ENCODE measurements at places on chromosomes 5 and 9.

GRCh38 chr5:60803712-60804111 is 40.4 kb downstream of the ELOVL7 start:
- DNase-seq, result no peak

DNA sequence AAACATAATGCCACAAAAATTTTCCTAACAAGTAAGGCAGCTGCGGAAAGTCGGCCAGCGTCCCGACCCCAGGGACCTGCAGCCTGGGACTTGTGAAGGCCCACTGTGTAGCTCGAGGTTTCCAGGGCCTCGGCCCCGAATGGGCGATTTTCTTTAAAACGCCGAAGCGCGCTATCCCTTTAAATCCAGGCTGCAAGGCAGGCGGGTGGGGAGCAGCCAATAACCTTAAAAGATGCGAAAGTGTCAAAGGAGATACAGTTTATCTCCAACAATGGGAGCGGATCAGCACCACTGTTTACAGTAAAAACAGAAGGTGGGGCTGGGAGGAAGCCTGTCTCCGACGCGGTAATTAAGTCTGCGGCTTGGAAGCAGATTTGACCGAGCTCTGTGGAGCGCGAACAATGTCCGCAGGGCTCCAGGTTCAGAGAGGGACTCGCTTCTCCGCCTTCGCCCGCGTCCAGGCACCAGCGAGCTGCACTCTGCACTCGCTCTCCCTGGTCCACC is 1.7 kb upstream of the ZSWIM6 start:
- no peak for DNase-seq

DNA sequence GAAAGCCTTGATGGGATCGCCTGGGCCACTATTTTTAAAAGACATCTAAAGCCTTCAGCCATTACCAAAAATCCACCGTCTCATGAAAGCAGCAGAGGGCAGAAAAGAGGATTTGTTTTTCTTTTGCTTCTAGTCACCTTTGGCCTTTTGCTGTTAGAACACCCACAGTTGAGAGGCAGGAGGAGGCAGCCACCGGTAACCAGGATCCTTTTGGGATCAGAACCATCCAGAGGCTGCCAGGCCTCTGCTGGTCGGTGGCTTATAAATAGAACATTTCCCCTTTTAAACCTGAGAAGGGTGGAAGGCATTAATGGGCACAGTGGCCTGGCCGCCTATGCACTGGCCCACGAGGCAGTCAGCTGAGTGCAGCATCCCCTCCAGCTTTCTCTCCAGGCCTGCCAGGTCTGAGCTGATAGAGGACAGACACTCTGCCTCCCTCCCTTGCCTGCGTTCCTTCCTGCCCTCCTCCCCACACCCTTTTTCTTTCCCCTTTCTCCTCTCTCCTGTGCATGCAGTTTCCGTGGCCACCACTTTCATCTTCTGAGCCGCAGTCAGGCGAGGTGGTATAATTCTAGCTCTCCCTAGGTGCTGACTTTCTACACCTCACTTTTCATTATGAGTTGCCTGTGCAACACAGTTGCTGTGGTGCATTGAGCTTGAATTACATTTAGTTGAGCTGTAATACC is 253.4 kb downstream of the ARHGAP26 start:
- no peak for DNase-seq

- no peak for DNase-seq
Measured at GRCh38 chr5:16483361-16483760, 17.8 kb upstream of the ZNF622 start.

- DNase-seq, result no peak
Measured at GRCh38 chr9:137076636-137077009, 694 bp upstream of the UAP1L1 start.

- DNase-seq, result peak; percentile 55
Measured at GRCh38 chr5:143968071-143968878, 156.3 kb downstream of the HMHB1 start.

- DNase-seq, result no peak
Measured at GRCh38 chr5:107564931-107565372, 105.8 kb downstream of the EFNA5 start.

GRCh38 chr5:23314827-23315226 is 192.6 kb upstream of the PRDM9 start:
- DNase-seq, result peak; percentile 61

GRCh38 chr5:5217371-5217770 is 77.2 kb downstream of the ADAMTS16 start:
- DNase-seq, result no peak

DNA sequence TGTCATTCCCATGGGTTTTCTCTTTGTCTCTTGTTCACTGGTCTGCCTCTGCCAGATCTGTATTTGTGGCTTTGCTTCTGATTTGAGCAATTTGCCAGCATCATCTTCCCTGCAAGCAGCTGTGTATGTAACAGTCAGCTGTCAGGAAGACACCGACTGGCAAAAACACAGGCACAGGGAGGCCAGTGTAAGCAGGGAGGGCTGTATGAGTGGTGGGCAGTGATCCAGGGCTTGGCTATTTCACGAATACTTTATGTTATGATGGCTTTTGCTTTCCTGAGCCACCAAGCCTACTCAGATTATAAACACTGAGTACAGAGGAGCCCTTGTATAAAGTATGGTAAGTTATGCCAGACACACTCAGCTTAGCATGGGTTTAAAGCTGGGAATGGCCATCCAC is 11.6 kb downstream of the BNIP1 start:
- DNase-seq, result no peak

DNA sequence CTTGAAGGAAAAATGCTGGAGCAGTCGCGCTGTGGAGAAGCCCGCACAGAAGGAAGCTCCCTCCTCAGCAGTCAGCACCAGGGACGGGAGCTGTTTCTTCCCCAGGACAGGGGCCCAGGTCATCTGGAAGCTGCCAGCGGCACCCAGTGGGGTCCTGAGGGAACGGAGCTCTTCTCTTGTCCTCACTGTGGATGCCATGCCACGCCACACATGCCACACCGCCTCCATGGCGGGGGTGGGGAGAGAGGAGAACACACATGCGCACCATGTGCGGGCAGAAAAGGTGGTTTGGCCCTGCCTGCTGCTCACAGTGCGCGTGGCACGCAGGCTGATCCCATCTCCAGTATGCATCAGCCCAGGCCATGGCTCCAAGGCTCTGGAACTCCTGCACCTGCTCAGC is 41.7 kb upstream of the ZNF354B start:
- DNase-seq, result no peak

DNA sequence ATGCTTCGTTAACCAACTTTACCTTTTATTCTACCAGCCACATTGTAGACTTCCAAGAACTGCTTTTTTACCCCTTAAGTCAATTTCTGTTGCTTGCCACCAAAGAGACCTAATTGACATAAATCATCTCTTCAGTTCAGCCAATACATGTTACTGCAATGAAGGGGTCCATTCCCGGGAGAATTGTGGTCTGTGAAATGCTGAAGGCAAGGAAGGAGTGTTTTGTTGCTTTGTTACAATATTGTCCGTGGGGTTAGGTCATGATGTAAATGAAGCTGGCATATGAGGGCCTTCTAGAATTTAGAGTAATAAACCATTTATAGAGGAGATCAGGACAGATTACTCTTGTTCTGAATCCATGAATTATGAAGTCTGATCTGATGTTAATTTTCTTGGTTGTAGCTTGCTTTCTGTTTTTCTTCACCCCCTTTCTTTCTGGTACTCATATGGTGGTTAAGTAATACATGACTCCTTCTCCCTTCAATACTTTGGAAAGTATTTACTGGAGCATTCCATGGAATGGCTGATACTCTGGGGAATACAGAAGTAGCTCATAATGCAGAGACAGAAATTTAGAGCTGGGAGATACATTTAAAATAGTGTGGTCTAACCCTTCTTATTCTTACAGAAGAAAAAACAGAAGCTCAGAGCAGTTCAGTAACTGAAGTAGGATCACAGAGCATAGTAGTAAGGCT is 297.0 kb upstream of the CLINT1 start:
- no peak for DNase-seq

DNA sequence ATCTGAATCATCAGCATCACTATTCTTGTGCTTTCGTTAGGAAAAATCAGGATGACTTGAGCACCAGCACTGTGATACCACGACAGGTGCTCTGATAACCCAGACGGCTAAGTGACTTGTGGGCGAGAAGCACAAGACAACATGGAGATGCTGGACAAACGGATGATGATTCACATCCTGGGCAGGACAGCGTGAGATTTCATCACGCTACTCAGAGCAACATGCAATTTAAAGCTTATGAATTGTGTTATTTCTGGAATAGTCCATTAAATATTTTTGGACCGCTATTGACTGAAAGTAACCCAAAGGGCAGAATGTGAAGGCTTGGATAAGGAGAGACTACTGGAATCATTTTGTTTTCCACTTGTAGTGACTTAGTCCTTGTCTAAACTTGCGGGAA is 114.8 kb upstream of the DAPK1 start:
- DNase-seq, result peak; percentile 39

- peak; percentile 63 for DNase-seq
Measured at GRCh38 chr9:72856972-72857623, 95.8 kb downstream of the ALDH1A1 start.

- DNase-seq, result no peak
Measured at GRCh38 chr5:68292316-68292715, 76.8 kb downstream of the PIK3R1 start.

DNA sequence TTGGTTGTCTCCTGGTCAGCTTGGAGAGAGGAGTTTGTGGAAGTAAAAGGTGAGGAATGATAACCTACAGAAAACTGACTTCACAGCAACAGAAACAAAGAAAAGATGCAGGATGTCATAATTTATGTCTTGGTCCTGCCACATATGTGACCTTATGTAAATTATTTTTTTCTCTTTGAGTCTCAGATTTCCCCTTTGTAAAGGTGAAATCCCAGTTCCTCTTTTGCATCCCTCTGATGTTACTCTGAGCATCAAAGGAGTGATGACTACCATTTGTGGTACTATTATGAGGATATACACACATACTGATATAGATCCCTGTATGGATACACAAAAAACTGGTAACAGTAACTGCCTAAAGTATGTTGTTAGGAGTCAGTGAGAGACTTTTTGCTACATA is 1.4 kb upstream of the THG1L start:
- DNase-seq, result no peak

DNA sequence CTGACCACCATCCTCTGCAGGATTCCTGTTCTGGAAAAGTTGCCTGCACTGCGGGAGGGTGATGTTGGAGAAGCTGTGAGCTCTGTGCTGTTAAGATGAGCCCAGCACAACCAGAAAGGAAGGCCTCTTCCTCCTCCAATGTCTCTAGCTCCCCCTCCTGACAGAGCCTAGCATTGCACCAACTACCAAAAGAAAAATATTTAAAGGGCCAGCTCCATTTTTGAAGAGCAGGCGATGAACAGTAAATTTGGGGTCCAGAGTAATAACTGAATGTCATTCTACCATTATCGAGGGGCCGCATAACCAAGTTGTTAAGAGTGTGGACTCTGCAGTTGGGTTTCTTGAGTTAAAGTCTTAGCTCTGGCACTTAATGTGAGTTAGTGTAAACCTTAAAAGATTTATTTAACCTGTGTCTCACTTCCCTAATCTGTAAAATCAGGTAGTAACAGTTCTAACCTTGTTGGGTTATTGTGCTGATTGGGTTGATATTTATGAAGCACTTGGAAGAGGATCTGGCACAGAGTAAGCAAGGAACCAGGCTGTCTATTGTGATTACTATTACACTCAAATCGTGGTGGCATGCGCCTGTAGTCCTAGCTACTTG is 3.9 kb downstream of the TEX53 start:
- peak; percentile 30 for DNase-seq

DNA sequence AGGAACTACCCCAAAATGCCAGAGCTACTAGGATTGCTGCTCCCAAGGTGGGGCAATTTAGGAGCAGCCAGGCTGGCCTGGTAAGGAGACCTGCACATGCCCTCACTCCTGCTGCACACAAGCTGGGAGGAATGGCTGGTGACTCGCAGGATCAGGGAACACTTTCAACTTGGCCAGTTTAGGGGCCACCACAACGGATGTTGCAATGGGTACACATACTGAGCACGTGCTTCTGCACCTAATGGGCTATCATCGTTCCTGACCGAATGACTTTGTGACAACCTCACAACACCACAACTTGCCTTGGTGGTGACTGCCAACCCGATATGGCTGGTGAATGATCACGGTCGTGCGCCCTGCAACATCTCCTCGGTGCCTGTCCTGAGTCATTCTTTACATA is 172.0 kb downstream of the ROR2 start:
- no peak for DNase-seq

GRCh38 chr9:3014178-3014577 is 170.3 kb upstream of the PUM3 start:
- DNase-seq, result no peak

GRCh38 chr9:35488021-35488420 is 1.9 kb upstream of the RUSC2 start:
- DNase-seq, result no peak

DNA sequence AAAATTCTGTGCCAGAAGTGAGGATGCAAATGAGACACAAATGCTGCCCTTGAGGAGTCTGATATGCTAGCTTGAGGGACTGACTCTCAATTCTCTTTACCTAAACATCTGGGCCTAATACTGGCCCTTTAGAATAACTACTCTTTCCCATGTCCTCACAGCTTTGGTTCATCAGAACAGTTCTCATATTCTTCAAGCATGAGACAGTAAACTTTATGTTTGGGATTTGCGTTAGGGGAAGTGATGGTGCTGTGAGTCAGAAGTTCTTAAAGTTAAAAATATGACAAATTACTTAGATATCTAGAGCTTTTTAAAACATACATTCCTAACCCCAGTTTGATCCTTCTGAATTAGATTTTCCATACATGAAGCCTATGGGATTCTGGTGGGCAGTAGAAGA is 665.0 kb upstream of the RGMB start:
- DNase-seq, result peak; percentile 93

- DNase-seq, result no peak
Measured at GRCh38 chr9:96617439-96618185, 2.0 kb downstream of the CDC14B start.

DNA sequence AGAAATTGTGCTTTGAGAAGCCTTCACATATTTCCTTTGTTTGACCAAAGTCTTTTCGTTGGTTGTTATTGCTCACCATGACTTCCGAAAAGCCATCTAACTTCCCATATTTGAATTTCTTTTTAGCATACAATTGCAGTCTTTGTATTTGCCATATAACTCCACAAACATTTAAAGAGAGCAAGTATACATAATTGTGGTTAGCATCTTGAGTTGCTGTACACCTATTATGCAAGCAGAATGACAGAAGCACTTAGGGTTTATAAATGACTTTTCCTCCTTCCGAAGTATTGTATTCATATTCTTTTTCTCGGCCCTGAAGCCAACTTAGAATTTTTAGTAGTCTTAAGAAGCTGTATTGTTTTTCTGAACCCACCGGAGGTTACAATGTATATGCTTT is 250.4 kb downstream of the RFK start:
- no peak for DNase-seq

DNA sequence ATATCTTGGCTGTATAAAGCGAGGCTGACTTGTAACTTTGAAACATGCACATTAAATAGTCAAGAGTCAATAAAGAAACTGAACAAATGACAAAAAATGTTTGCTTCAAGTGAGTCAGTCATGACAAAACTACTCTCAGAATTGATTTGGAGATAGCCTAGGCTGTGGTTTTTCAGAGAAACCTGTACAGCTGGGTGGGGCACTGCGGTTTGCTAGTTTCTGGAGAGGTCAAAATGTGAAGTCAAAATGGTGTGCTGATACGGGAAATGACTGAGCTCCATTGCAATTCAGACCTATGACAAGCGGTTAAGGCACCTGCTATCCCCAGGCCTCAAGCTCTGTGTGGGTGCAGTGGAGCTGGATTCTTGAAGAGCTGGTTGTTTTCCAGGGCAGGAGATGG is 10.3 kb upstream of the CD180 start:
- peak; percentile 98 for DNase-seq

- DNase-seq, result no peak
Measured at GRCh38 chr5:109911731-109912130, 222.0 kb downstream of the MAN2A1 start.
